ENCODE measurements at places on chromosomes 7 and 10. TPM values are rescaled to one million over a fixed set of nuclear protein-coding genes. Genes with fewer than 3 reads are reported as not detected.

GRCh38 chr10:4677296-4678021 lies 148.5 kb upstream of the AKR1E2 start:
- H3K27ac ChIP-seq = no peak overlapping the region
- no peaks in the 10 kb centered on the region for H3K36me3 ChIP-seq
- H3K4me3 ChIP-seq = no peak overlapping the region
- DNase-seq = no peak

DNA sequence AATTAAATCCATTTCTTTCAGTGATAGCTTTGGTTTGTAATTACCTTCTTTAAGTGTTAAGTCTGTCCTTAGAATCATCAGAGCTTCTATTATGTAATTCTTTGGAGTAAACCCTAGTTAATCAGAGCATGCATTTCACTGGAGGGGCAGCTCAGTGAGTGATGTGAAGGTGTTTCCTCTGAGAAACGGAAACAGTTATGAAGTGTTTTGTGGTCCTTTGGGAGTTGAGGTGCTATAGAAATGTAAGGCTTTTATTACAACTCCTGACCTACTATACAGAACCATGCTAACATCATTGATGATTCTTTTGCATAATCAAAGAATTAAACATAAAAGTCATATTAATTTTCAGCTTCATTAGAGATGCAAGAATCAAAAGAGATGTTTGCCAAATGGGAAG lies 141.5 kb downstream of the EXOC4 start:
- H3K4me3 ChIP-seq = no peak overlapping the region
- H3K27me3 ChIP-seq = no peaks in the 10 kb centered on the region
- H3K36me3 ChIP-seq = no peaks in the 10 kb centered on the region
- no peak overlapping the region for H3K27ac ChIP-seq
- no peak for DNase-seq

The HMX3 gene
- not detected for total RNA-seq

The COG5 gene
- 34.7 TPM for total RNA-seq

The ASIC3 gene
- total RNA-seq = 3.0 TPM

DNA sequence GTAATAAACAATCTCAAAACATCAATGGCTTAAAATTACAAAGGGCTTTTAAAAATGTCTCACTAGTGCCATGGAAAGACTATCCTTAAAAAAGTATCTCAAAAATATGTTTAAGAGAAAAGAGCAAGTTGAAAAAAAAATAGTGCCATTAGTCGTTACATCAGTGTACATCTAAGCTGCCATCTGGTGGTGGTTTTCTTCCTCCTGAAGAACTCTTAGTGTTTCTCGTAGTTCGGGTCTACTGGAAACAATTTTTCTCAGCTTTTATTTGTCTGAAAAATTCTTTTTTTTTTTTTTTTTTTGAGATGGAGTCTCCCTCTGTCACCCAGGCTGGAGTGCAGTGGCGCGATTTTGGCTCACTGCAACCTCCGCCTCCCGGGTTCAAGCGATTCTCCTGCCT lies 5.9 kb upstream of the GARIN1A start:
- no peak overlapping the region for H3K27ac ChIP-seq
- H3K4me1 ChIP-seq = no peaks in the 10 kb centered on the region
- no peak for DNase-seq
- H3K4me3 ChIP-seq = no peak overlapping the region

GRCh38 chr7:27424749-27425148 lies 182.1 kb downstream of the EVX1 start:
- no peaks in the 10 kb centered on the region for H3K4me1 ChIP-seq
- no peaks in the 10 kb centered on the region for H3K27me3 ChIP-seq
- no peak overlapping the region for H3K27ac ChIP-seq
- no peaks in the 10 kb centered on the region for H3K36me3 ChIP-seq

GRCh38 chr10:62373995-62374861 lies at the start of gene ZNF365:
ZNF365 (plus strand) TSS chr10:62374369; CDS start chr10:62376194, 1,825 bp downstream.
- H3K27me3 ChIP-seq = peaks cover 55% of the 10 kb centered on the region
- H3K4me3 ChIP-seq = peak within 1 kb of the TSS; percentile 77
- DNase-seq = peak; percentile 81
- H3K36me3 ChIP-seq = no peaks in the 10 kb centered on the region
- no peaks in the 10 kb centered on the region for H3K4me1 ChIP-seq
- no peak within 1 kb of the TSS for H3K27ac ChIP-seq

The OR13A1 gene
- total RNA-seq = 0.31 TPM

- H3K27ac ChIP-seq = no peak overlapping the region
- H3K36me3 ChIP-seq = no peaks in the 10 kb centered on the region
- no peak for DNase-seq
Measured at GRCh38 chr7:45897042-45897690, 8.9 kb downstream of the IGFBP1 start.

The LIPK gene
- not detected for total RNA-seq

GRCh38 chr10:10758306-10758705 lies 259.4 kb upstream of the CELF2 start:
- no peak for DNase-seq
- H3K27me3 ChIP-seq = no peaks in the 10 kb centered on the region
- H3K27ac ChIP-seq = no peak overlapping the region

- no peak overlapping the region for H3K27ac ChIP-seq
- H3K36me3 ChIP-seq = no peaks in the 10 kb centered on the region
- no peaks in the 10 kb centered on the region for H3K27me3 ChIP-seq
- no peak for DNase-seq
- no peak overlapping the region for H3K4me3 ChIP-seq
- no peaks in the 10 kb centered on the region for H3K4me1 ChIP-seq
Measured at GRCh38 chr7:143850682-143851081, 51.3 kb downstream of the TCAF1 start.

The PAOX gene
- total RNA-seq = 11.1 TPM

DNA sequence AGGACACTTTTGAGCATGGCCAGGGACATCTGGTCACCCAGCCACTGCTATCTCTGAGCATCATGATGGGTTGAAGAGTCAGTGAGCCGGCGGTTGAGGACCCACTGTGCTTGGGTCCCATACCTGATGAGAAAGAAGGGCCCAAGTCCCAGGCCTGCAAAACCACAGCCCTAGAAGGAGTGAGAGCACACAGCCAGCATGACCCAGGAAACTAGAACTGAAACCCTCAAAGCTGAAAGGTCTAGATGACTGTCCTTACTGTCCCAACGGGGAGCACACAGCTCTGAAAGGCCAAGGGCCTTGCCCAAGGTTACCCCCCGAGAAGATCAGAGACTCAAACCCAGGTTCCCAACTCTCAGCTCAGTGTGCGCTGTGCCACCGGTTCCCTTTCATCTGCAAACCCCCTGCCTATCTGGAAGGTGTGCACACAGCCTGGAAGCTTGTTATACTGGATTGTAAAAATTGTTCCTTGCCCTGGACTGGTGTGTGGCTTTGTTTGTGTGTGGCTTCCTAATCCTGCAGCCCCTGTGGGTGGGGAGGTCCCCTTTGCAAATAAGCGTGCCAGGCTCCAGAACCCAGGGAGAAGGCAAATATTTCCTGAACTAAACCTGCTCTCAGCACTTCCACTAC lies 22.6 kb upstream of the PSAP start:
- no peak overlapping the region for H3K4me3 ChIP-seq
- H3K27ac ChIP-seq = no peak overlapping the region
- H3K4me1 ChIP-seq = peaks cover 2% of the 10 kb centered on the region
- DNase-seq = peak; percentile 12

DNA sequence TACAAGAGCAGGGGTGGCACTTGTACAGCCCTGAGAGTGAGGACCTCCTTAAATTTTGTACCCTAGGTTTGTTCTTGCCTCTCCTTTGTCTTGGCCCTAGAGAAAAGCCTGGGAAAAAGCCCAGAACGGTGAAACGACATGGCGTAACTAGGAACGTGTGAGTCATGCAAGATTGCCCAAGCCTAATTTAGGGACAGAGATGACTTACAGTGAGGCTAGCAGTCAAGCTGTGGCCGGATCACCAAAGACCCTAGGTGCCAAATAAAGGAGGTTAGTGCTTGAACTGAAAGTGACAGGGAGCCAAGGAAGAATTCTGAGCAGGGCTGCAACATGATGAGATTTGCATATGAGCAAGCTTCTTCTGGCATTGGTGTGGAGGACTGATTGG lies 25.1 kb downstream of the TBXAS1 start:
- H3K4me3 ChIP-seq = no peak overlapping the region
- H3K36me3 ChIP-seq = no peaks in the 10 kb centered on the region
- H3K27me3 ChIP-seq = no peaks in the 10 kb centered on the region
- peaks cover 15% of the 10 kb centered on the region for H3K4me1 ChIP-seq

The HOXA6 gene
- total RNA-seq = not detected

DNA sequence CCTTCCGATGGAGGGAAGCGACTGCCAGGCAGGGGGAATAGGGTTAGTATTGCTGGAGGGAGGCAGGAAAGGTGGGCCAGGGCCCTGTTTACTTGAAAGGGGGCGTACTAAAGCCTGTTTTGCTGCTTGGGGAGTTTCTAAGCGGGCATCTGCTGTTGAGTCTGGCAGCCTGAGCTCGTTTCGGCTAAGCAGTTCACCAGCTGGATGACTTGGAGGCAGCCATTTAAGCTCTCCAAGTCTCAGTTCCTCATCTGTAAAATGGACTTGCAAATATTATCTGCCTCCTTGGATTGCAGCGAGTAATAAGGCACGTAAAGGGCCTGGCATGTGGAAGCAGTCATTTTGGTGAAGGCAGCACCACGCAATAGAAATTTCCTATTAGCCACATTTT lies 44.0 kb downstream of the LDB3 start:
- peak overlapping the region; percentile 76 for H3K4me3 ChIP-seq
- no peaks in the 10 kb centered on the region for H3K4me1 ChIP-seq
- no peak for DNase-seq
- no peak overlapping the region for H3K27ac ChIP-seq
- no peaks in the 10 kb centered on the region for H3K36me3 ChIP-seq
- no peaks in the 10 kb centered on the region for H3K27me3 ChIP-seq

GRCh38 chr7:99571768-99572167 lies 13.3 kb downstream of the ZNF655 start:
- peaks cover 68% of the 10 kb centered on the region for H3K36me3 ChIP-seq
- no peak overlapping the region for H3K4me3 ChIP-seq
- no peaks in the 10 kb centered on the region for H3K27me3 ChIP-seq
- H3K4me1 ChIP-seq = no peaks in the 10 kb centered on the region

GRCh38 chr10:87983716-87984115 lies 120.3 kb downstream of the PTEN start:
- H3K27me3 ChIP-seq = no peaks in the 10 kb centered on the region
- H3K27ac ChIP-seq = no peak overlapping the region
- H3K4me3 ChIP-seq = no peak overlapping the region
- no peak for DNase-seq

DNA sequence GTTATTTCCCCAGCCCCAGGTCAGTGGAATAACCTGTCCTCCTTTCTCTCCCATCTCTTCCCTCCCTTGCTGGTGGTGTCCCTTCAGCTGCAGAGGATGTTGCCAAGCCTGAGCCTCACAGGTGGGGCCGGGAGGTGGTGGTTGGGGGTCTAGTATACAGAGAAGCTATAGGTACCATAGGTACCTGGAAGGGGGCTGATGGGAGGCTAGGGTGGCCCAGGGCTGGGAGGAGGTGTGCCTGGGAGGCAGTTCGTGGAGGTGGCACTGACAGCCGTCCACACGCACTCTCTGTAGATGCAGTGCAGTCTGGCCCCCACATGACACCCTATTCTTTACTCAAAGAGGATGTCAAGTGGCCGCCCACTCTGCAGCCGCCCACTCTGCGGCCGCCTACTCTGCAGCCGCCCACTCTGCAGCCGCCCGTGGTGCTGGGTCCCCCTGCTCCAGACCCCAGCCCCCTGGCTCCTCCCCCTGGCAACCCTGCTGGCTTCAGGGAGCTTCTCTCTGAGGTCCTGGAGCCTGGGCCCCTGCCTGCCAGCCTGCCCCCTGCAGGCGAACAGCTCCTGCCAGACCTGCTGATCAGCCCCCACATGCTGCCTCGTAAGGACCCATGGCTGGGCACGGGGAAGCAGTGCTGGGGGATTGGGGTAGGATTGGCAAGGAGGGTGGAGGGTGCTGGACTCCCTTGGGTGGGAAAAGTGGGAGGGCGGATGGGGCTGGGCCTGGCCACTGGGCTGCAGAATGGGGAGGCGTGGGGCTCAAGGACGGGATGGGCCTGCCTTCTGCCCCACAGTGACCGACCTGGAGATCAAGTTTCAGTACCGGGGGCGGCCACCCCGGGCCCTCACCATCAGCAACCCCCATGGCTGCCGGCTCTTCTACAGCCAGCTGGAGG lies 9.5 kb downstream of the IRF5 start:
- H3K36me3 ChIP-seq = peaks cover 19% of the 10 kb centered on the region
- H3K27ac ChIP-seq = no peak overlapping the region
- H3K4me3 ChIP-seq = no peak overlapping the region
- DNase-seq = peak; percentile 80
- H3K4me1 ChIP-seq = no peaks in the 10 kb centered on the region
- no peaks in the 10 kb centered on the region for H3K27me3 ChIP-seq

- no peaks in the 10 kb centered on the region for H3K4me1 ChIP-seq
- H3K36me3 ChIP-seq = no peaks in the 10 kb centered on the region
- H3K27ac ChIP-seq = no peak overlapping the region
Measured at GRCh38 chr7:155870334-155871180, 58.3 kb upstream of the SHH start.

GRCh38 chr10:33304423-33305225 lies 29.8 kb downstream of the NRP1 start:
- peaks cover 37% of the 10 kb centered on the region for H3K4me1 ChIP-seq
- no peak overlapping the region for H3K27ac ChIP-seq
- no peak for DNase-seq

The GTF2IRD1 gene
- total RNA-seq = 54.8 TPM

The UNC5B gene
- total RNA-seq = 9.7 TPM

DNA sequence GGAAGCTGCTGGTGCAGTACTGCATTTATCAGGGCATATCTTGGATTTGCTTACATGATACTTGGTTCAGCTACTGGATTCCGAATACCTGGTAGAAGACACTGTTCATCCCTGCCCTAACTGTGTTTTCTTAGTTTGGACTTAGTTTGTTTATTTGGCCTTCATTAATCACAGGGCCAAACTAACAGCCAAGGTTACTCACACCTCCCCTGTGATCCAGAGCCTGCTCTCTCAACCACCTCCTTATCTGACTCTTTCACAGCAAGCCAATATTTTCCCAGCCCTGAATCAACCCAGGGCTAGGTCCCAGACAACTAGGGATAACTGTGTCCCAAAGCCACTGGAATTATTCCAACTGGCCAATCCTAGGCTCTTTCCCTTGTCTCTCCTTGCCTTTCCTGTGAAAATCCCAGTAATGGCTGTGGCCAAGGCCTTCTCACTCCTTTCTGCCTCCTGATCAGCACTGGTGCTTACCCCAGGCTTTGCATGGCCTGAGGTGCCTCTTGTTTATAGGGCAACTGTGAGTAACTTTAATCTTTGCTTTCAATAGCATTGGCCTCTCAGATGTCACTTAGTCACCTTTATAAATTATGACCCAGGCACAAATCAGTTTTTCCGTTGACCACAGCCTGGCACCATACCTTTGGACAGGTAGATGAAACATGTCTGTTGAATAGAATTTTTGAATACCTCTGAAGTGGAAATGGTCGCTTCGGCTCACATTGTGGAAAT lies 9.3 kb upstream of the JCAD start:
- H3K36me3 ChIP-seq = no peaks in the 10 kb centered on the region
- no peak overlapping the region for H3K27ac ChIP-seq
- peaks cover 16% of the 10 kb centered on the region for H3K27me3 ChIP-seq
- peak; percentile 55 for DNase-seq

GRCh38 chr7:28587211-28587610 lies 174.9 kb downstream of the CREB5 start:
- H3K27ac ChIP-seq = no peak overlapping the region
- no peaks in the 10 kb centered on the region for H3K36me3 ChIP-seq
- no peaks in the 10 kb centered on the region for H3K27me3 ChIP-seq
- no peak for DNase-seq
- no peak overlapping the region for H3K4me3 ChIP-seq
- H3K4me1 ChIP-seq = no peaks in the 10 kb centered on the region

GRCh38 chr10:60123668-60124067 lies 217.3 kb upstream of the CCDC6 start:
- no peak overlapping the region for H3K27ac ChIP-seq
- no peaks in the 10 kb centered on the region for H3K27me3 ChIP-seq
- H3K4me1 ChIP-seq = peaks cover under 1% of the 10 kb centered on the region
- no peak overlapping the region for H3K4me3 ChIP-seq
- H3K36me3 ChIP-seq = no peaks in the 10 kb centered on the region

All from endodermal cell (in vitro differentiated cells).